Gastroesophageal sphincter (tissue), 4 donors: ENCODE measurements at places on chromosomes 1 and 21. TPM values are rescaled to one million over a fixed set of nuclear protein-coding genes. Genes with fewer than 3 reads are reported as not detected.

DNA sequence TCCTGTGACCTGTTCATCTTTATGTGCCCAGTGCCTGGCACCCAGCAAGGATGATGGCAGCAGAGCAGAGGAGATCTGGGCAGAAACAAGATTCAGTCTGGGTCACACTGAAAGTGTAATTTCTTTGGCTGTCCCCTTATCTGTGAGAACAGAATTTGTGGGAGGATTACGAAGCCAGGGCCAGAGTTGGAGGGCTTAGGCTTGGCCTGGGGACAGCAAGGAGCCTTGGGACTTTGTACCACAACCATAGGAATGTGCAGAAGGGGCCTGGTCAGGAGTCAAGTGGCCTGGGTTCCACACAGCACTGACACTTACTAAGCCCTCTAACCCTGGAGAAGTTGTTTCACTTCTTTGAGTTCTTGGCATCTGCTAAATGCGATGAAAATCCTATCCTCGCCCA lies 12.8 kb downstream of the PMVK start:
- ATAC-seq: no peak

DNA sequence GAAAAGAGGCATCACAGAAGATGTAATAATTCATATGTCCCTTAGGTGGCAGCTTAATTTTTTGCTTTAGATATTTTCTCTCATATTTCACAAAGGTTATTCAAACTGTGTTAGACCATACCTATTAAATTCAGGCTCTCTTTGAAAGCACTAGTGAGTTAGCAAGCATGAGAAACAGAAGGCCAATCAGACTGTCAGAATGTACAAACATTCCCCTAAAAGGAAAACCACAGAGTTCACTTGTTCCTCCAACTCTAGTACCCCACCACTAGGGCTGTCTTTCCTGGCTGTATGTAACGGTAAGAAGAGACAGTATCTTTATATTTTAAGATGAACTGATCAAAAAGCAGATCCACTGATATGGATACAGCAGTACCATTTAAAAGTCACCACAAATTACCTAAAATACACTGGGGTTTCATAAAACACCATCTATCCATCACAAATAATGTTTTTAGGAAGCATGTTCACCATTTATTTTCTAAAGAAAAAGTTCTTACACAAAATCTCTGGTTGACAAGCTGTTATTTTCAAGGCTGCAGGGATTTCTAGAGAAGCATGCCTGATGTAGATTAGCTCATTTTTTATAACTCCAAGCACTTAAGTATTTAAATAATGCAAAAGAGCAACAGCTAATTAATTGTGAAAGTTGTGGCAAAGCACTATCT lies 1.8 kb downstream of the ARPC5 start:
- ATAC-seq: peak; percentile 36

DNA sequence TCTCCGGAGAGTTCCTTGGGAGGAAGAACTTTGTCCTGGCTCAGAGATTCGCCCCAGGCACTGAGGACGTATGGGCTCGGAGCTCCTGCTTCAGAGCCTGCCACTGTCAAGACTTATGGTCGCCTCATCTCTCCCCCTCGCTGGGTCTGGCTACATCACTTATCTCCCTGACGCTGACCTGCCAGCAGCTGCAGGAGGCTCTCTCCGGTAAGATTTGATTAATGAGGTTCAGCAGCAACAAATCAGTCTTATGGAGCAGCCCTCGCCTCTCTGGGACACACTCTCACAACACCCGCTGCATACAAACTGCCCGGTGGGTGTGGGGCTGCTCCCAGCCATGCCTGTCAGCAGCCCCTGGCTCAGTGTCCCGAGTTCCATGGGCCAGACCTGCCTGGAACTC lies 297.8 kb downstream of the RRAGC start:
- no peak for ATAC-seq

Gene CYP2J2
- total RNA-seq: not detected

DNA sequence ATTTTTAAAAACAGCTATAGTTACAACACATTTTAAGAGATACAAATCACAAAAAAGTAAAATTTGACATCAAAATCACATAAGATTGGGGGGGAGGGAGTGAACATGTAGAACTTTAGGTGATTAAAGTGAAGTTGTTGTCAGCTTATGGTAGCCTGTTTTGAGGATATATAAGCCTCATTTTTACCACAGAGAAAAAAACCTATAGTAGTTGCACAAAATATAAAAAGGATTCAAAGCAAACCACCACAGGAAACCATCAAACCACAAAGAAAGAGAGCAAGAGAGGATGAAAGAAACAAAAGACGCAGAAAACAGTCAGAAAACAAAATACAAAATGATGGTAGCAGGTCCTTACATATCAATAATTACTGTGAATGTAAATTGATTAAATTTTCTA lies 291.9 kb upstream of the DEPDC1 start:
- no peak for ATAC-seq

Gene SYPL2
- 4.0 TPM for total RNA-seq

Gene ZYG11B
- total RNA-seq: 58.5 TPM
